ENCODE measurements at places on chromosomes 11 and 22.

GRCh38 chr11:112265659-112266409 lies 5.2 kb upstream of the PLET1 start:
- DNase-seq: no peak

DNA sequence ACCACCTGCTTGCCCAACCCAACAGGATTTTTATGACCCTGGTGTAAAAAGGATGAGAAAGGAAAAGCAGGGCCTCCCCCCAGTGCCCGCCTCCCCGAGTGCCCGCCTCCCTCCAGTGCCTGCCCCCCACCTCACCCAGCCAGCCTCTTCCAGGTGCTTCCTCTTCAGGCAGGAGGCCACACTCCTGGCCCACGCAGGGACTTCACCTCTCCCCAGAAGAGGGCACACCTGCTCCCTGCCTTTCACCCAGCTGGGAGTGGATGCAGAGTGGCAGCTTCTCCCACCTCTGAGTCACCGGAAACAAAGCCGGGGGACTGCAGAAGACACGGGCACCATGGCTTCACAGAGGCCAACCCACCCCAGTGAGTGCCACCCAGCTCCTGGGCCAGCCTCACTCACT lies 16.1 kb downstream of the CPT1A start:
- DNase-seq: no peak

GRCh38 chr11:94602430-94603372 lies 35.5 kb downstream of the PIWIL4 start:
- DNase-seq: no peak

GRCh38 chr11:8271106-8271886 lies 7.6 kb upstream of the LMO1 start:
- DNase-seq: no peak

- no peak for DNase-seq
Observed at GRCh38 chr22:40487663-40488249, 117.4 kb downstream of the SGSM3 start.

- DNase-seq: no peak
Observed at GRCh38 chr11:43067681-43068080, 244.1 kb upstream of the API5 start.

DNA sequence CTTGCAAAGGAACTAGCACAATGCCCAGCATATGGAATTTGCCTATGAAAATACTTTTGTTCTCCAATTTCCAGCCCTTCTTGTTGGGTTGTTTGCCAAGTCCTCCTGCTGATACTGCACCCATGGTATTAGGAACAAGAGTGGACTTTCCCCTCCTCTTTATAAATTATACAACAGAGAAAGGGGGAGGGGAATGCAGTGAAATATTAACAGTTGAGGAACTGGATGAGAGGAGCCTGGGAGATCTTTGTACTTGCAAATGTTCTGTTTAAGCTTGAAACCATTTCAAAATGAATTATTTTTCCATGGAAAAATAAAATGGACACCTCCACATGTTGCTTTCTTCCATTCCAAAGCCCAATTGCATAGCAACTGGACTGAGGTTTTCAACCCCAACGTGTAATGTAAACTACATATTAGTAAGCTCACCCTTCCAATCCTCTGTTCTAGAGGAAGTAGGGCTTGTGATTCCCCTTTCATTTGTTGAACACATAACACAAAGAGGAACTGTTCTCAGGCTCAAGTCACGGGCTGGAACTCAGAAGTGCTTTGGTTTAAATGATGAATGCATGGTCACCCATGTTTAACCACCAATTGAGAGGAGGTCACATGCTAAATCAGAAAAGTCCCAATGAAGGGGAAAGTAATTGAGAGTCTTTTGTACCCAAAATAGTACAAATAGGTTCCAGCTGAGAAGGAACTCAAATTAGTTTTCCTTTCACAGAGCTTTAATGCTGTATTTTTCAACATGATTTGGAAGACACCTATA lies 66.2 kb upstream of the ZC3H12C start:
- no peak for DNase-seq

- no peak for DNase-seq
Observed at GRCh38 chr11:65899356-65900124, 648 bp downstream of the FOSL1 start.

GRCh38 chr11:15613789-15614188 lies 499.1 kb downstream of the INSC start:
- no peak for DNase-seq

- no peak for DNase-seq
Observed at GRCh38 chr11:3632070-3632660, 9.6 kb downstream of the ART5 start.

GRCh38 chr11:47714554-47715081 lies 551 bp downstream of the AGBL2 start:
- no peak for DNase-seq

GRCh38 chr11:77146261-77147035 lies 18.4 kb downstream of the MYO7A start:
- DNase-seq: peak; percentile 65

GRCh38 chr11:702462-703461 lies 3.3 kb upstream of the EPS8L2 start:
- DNase-seq: no peak

DNA sequence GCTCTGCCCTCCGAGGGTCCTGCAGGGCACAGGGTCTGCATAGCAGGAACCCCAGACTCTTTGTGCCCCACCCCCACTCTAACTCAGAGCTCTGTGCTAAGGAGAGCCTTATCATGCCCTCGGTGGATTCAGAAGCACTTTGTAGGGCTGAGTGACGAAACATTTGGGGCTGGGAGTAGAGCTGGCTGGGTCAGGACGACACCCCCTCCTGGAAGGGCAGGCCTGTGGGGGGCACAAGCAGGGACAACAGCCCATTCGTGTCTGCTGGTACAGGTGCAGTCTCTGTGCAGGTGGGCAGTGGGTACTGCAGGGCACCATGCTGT lies 8.9 kb downstream of the APOBEC3A start:
- DNase-seq: no peak

DNA sequence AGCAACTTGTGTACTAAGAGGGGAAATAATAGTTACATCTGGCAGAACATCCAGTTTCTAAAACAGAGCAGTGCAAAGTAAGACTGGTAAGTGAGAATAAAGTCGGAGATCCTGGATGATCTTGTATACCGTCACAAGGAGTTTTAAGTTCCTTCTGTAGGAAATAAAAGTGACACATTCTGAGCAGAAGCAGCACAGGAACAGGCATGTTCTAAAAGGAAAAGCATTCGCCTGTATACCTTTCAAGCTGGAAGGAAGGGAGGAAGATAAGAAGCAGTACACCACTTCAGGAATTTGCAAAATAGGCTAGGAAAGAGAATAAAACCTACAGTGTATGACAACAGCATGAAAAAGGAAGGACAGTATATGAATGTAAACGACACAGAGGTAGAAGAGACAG lies 106.2 kb upstream of the TP53AIP1 start:
- no peak for DNase-seq

DNA sequence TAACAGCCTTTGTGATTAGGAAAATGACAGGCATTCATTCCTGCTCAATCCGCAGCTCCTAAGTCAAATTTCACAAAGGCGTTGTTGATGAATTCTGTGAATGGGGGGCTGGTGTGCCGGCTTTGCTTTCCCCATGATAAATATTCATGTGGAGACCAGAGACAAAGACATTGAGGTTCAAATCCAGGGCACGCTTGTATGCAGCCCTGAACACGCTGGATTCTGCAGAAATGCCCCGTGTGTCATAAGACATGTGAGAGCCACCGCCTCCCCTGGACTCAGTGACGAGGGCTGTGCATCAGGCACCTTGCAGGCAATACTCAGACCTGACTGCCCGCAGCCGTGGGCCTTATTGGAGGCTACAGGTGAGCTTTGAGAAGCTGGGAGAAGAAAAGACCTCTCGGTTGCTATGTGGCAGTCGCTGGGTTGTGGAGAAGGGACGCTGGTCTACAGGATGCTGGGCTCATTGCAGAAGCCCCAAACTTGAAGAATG lies 906.2 kb downstream of the BRD1 start:
- no peak for DNase-seq

DNA sequence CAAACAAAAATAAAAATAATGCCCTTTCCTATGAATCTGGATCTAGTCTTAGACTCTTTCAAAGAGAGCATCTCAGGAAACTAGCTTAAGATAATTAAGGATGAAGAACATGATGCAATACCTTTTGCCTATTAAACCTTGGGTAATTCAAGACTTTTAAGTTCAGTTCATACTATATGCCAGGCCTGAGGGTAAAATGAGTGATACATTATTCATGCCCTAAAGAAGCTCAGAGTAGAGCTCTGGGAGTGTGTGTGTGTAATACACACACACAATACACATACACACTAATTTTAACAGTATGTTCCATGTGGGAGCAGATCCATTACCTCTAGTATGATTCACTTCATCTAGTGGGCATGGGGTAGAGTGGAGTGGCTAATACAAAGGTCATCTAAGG lies 651.4 kb upstream of the CHORDC1 start:
- DNase-seq: no peak

DNA sequence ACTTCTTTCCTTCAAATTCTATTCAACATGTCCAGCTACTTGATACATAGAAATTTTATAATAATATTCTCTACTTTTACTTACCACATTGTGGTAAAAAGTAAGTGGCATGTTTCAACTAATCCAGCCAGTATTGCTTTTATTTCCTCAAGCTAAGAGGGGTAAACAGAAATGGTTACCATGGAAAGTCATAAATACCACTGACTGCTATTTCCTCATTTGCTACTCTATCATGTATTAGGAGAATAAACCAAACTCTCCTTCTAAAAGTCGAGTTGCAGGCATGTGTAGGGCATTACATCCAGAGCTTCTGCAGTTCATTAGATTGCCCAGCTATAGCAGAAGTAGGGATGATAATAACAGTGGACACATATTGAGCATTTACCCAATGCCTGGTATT lies 208.4 kb downstream of the MAML2 start:
- DNase-seq: no peak

GRCh38 chr11:94574193-94574961 lies 7.2 kb downstream of the PIWIL4 start:
- DNase-seq: no peak

DNA sequence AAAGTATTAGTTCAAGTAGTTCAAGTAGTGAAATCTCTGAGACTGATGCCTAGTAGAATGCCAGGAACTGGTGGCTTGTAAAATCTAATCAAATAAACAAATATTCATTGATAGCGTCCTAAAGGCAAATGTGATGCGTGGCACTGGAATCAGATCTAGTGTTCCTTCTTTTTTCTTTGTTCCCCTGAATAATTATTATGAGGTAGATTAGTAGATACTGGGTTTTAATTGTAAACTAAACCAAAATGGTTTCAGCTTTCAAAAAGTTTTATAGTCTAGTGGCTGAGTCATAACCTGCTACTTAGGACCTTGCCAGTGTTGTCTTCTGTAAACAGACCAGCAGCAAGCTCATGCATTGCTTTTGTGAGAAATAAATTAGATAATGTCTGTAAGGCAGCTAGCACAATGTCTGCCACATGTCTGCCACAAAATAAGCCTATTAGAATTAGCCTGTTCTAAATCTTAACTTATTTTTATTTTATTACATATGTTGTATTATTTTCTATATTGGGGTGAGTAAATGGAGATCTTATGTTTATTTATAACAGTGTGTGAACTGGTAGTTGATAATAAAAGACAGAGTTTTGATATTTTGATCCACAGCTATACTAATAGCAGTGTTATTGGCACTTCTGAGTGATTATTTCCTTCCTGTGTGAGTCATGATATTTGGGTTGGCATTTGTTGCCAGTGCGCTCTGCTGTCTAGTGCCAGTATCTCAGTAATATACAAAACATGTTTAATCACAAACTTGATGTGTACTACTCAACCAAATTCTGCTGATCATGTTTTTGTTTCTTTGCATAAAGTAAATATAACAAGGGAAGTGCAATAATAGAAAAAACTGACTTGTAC lies 135.7 kb downstream of the TMEM135 start:
- no peak for DNase-seq

GRCh38 chr22:33518405-33518804 lies 401.9 kb downstream of the LARGE1 start:
- DNase-seq: no peak

DNA sequence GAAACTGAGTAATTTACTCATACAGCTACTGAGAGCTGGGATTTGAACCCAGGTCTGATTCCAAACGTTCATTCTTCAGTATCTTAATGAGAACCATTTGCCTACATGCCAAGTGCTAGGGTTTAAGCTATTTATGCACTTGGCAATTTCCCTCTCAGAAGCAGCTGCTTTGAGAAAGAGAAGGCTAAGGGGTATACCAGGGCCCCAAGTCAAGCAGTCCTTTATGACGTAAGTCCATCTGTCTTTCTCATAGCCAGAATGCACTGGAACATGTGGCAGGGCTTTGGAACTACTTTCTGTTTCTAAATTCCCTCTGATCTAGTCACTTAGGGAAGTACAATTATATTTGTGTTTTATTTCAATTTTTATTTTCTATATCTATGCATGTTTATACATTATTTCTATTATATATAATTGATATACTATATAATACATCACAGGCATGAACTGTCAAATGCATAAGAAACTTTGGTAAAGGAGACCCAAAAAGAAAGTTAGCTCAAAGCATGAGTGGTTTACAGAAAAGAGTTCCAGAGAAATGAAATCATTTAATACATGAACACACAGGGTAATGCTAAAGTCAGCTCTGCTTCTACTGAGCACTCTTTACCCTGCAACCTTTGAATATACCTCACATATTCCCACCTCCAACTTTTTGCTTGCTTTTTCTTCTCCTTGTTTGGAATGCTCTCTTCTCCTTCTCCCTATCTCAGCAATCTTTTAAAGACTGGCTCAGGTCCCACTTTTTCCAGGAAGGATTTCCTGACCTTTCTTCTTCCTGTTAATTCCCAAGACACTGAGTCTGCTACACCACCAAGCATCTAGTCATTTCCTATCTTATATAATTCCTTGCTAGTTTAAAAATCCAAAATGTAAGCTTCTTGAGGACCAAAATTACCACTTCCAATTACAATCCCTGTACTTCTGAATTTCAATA lies 80.5 kb upstream of the GDPD4 start:
- DNase-seq: peak; percentile 80

GRCh38 chr22:20424568-20424931 lies 13.1 kb downstream of the SCARF2 start:
- DNase-seq: no peak

DNA sequence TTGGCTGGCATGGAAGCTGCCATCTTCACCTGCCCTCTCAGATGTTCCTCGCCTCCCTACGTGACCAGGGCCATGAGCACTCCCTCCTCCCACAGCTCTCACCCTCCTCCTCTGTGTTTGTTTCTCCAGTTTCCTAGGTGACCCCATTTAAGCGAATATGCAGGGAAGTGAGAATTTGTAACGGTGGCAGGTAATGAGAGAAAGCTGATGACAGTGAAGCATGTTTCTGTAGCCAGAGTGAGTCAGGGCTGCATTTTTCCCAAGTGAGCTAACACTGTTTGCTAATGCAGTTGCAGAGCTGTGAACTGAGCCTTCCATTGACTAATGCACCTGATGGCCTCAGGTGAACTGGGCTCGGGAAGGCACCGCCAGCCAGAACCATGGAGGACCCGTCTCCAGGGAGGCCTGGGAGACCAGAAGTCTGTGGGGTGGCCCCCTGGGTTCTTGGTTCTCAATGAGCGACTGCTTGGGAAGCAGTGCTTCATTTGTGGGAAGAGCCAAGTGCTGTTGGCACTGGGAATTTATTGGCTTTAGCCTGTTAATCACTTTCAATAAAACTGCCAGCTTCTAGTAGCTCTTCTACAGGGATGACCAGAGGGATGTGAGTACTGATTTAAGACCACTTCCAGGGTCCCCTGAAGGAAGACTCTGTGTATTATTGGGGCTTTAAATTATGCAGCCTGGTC lies 64.5 kb downstream of the BARX2 start:
- DNase-seq: no peak

GRCh38 chr11:113627946-113628345 lies 78.2 kb downstream of the TMPRSS5 start:
- DNase-seq: no peak

Measured in DMS 273 treated with DMSO at 0.1 percent for 48 hours (cell line).